ENCODE measurements at places on chromosomes 2 and 18. TPM values are rescaled to one million over a fixed set of nuclear protein-coding genes. Genes with fewer than 3 reads are reported as not detected.

Gene ELOA2
- not detected for total RNA-seq

- peaks cover 33% of the 10 kb centered on the region for H3K4me1 ChIP-seq
- DNase-seq, result no peak
- H3K27me3 ChIP-seq, result no peaks in the 10 kb centered on the region
- peak overlapping the region; percentile 68 for H3K27ac ChIP-seq
- H3K4me3 ChIP-seq, result peak overlapping the region; percentile 55
Measured at GRCh38 chr2:10079266-10079869, 843 bp downstream of the CYS1 start.

Gene CFAP53
- total RNA-seq, result 1.6 TPM

GRCh38 chr2:164620873-164621763 is at the start of gene GRB14:
GRB14 (minus strand) TSS chr2:164621482; CDS start chr2:164621309, 173 bp downstream.
- peak within 1 kb of the TSS; percentile 59 for H3K4me3 ChIP-seq
- H3K27ac ChIP-seq, result no peak within 1 kb of the TSS
- H3K4me1 ChIP-seq, result no peaks in the 10 kb centered on the region
- H3K27me3 ChIP-seq, result no peaks in the 10 kb centered on the region
- no peaks in the 10 kb centered on the region for H3K36me3 ChIP-seq
- DNase-seq, result no peak

DNA sequence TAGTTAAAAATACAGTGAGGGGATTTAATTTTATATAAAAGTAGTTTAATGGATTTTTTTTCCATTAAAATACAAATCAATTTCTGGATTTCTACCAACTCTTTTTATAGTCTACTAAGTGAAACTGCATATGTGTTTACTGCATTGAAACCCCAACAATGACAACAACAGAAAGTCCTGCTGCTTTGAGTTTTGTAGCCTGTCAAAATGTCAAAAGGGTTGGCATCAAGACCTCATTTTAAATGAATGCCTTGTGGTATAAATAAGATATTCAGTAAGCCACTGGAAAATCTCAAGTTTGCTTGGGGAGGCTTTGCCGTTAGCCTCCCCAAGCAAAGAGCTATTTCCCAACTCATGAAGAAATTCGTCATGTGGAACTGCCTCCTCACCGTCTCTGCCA is 440.3 kb upstream of the HNMT start:
- no peaks in the 10 kb centered on the region for H3K36me3 ChIP-seq
- H3K27me3 ChIP-seq, result no peaks in the 10 kb centered on the region
- H3K4me3 ChIP-seq, result no peak overlapping the region
- peak overlapping the region; percentile 15 for H3K27ac ChIP-seq
- H3K4me1 ChIP-seq, result no peaks in the 10 kb centered on the region

Gene BMP10
- not detected for total RNA-seq

DNA sequence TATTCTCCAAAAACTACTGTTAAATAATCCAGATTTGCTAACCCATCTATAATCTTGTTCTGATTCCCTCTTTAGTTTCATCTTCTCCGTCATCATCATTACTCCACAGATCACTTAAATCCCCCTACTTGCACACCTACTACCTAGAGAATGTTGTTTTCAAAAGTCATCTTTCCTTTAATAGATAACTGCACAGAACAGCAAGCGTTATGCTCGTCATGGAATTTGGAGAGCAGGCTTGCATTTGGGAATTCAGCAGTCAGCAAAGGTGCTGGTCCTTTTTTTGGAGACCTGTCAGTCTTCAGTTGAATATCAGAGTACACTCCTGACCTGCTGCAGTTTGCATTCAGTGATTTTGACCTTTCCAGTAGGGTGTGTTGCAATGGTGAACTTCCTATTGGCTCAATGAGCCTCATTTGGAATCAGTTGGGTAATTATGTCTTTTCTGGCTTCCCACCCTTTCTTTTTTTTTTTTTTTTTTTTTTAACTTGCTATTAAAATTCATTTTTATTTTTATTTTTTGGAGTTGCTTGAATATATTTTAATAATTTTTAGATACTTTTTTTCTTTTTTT is 110.6 kb downstream of the HNRNPLL start:
- H3K27me3 ChIP-seq, result no peaks in the 10 kb centered on the region
- H3K27ac ChIP-seq, result no peak overlapping the region
- H3K36me3 ChIP-seq, result no peaks in the 10 kb centered on the region
- H3K4me1 ChIP-seq, result no peaks in the 10 kb centered on the region
- H3K4me3 ChIP-seq, result no peak overlapping the region
- no peak for DNase-seq

DNA sequence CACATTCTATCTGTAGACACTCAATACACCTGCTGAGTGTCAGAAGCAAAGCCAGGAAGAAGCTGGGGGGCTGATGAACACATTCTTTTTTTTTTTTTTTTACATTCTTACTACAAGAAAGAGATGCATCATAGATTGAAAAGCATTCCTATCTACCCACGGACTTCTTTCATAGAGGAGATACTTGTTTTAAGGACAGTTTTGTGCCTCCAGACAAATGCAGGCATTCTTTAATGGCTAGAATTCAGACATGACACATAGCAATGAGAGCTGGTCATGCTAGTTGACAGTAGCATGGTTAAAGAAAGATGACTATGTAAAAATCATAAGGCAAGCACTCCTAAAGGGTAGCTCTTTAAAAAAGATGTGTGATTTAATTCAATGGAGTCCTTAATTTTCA is 110.2 kb downstream of the EPHA4 start:
- H3K27me3 ChIP-seq, result no peaks in the 10 kb centered on the region
- no peaks in the 10 kb centered on the region for H3K36me3 ChIP-seq
- no peak for DNase-seq
- no peak overlapping the region for H3K4me3 ChIP-seq
- H3K27ac ChIP-seq, result no peak overlapping the region

DNA sequence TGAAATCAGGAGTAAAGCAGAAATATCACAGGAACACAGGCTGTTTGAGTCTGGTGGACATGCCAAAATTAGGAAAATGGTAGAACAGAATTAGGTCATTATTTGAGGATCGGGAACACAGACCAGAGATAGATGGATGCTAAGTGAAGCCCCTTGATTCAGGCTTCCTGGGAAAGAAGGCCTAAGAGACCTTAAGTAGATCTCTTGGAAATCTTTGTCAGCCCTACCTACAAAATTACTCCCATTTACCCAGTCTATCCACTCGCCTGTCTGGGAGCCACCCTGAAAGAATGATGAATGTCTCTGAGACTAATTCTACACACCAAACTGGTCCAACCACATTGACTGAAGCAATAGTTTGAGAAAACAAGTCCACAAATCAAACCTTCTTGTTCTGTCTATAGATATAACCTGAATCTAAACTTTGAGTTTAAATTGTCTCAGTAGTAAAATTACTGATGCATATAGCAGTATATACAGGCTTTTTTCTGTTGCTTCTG is 36.6 kb upstream of the TANK start:
- peak overlapping the region; percentile 62 for H3K27ac ChIP-seq
- no peak for DNase-seq
- H3K36me3 ChIP-seq, result no peaks in the 10 kb centered on the region
- H3K4me3 ChIP-seq, result no peak overlapping the region
- peaks cover 17% of the 10 kb centered on the region for H3K4me1 ChIP-seq
- no peaks in the 10 kb centered on the region for H3K27me3 ChIP-seq

DNA sequence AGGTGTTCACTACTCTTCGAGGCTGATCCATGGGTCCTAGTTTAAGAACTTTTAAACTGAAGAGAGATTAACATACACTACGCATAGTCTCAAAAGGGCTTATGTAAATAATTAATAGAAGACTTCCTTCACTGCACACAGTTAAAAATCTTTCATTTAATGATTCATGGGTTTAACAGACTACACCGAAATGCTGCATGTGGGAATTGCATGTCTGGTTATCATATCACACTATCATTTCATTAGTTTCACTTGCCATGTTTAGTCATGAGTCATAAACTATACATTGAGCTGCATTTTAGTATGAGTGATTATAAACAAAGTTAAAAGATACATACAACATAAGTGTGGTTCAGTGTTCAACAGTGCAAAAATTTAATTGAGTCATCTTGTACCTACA is 31.2 kb downstream of the GLS start:
- DNase-seq, result no peak
- H3K36me3 ChIP-seq, result no peaks in the 10 kb centered on the region
- H3K27ac ChIP-seq, result no peak overlapping the region
- no peaks in the 10 kb centered on the region for H3K27me3 ChIP-seq

DNA sequence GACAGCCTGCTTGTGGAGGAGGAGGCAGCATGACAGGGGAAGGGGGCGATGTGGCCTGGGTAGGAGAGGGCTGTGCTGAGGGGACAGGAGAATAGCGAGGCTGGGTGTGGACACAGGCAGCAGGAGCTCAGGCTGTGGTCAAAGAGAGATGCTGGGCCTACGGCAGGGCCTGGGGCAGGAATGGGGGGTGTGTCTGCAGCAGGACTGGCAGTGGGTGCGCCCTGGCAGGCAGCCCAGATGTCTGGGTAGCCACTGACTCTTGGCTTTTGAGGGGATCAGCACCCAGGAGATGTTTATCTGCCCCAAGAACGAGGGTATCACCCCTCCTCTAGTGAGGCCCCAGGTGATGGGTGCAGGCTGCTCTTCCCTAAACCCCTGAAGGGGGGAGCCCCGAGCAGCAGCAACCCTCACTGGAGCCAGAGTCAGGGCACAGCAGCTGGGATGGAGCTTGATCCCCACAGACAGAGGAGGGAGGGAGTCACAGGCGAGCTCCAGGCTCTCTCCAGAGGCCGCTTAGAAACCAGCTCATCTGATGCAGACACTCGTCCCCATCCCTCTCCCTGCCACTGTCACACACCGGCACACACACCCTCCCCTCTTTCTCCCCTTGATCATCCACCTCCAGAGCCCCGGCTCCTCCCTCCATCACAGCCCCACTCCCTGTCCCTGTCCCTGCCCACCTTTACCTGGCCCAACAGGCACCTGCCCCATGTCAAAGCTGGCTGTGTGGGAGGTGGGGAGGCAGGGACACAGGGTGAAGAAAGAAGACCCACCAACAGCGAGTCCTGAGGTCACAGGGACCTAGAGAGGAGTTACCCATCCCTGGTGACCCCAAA is 29.8 kb upstream of the TNS1 start:
- H3K27ac ChIP-seq, result no peak overlapping the region
- H3K4me3 ChIP-seq, result no peak overlapping the region
- DNase-seq, result no peak
- peaks cover 5% of the 10 kb centered on the region for H3K4me1 ChIP-seq
- no peaks in the 10 kb centered on the region for H3K27me3 ChIP-seq
- no peaks in the 10 kb centered on the region for H3K36me3 ChIP-seq

DNA sequence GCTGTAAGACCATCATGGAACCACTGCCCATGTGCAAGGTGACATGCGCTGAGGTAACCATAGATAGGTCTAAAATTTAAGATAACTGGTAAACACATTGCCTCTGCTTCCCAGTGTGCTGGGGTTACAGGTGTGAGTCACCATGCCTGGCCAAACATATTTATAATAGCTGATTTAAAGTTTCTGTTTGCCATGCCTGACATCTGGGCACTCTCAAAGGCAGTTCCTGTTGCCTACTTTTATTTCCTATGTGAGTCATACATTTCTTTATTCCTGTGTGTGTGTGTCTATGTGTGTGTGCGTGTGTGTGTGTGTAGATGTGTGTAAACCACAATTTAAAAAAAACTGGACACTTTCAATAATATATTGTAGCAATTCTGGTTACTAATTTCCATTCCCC is 415.2 kb upstream of the NETO1 start:
- H3K27ac ChIP-seq, result no peak overlapping the region
- DNase-seq, result no peak
- no peaks in the 10 kb centered on the region for H3K36me3 ChIP-seq
- H3K4me3 ChIP-seq, result no peak overlapping the region
- no peaks in the 10 kb centered on the region for H3K27me3 ChIP-seq

DNA sequence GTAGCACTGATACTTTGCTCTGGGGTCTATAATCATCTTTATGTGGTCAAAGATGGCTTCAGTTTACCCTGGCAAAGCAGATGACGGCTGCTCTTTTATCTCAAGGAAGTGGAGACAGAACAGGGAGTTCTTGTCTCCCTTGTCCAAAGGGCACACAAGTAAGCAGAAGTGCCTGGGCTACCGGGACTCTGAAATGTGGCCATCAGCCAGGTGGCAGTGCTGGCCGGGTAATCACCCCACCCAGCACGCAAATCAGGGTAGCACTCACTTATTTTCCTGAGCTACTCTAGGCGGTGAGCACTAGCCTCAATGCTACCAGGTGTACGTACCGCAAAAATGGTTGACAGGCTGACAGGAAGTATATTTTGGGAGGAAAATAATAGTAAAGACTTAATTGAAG is 119.7 kb upstream of the ETAA1 start:
- H3K27me3 ChIP-seq, result no peaks in the 10 kb centered on the region
- H3K4me3 ChIP-seq, result no peak overlapping the region
- no peak for DNase-seq
- H3K36me3 ChIP-seq, result no peaks in the 10 kb centered on the region

DNA sequence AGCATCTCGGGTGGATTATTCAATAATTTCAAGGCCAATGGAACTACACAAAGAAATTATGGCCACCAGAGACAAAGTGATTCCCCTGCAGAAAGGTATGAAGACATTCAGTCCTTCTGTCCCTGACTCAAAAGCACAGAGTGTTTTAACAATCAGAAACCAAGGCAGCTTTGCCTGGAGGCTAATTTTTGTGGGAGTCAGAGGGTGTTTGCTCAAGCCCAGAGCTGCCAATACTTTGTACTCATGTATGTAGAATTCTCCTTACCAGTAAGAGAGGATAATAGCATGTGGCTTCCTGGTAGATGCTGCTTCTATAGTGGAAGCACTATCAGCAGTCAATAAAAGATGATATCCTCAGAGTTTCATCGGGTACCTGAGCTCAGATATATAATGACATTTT is 178.4 kb downstream of the KCNE4 start:
- no peak overlapping the region for H3K27ac ChIP-seq
- no peak for DNase-seq
- H3K4me3 ChIP-seq, result no peak overlapping the region
- H3K36me3 ChIP-seq, result no peaks in the 10 kb centered on the region
- no peaks in the 10 kb centered on the region for H3K4me1 ChIP-seq

Gene NEU2
- not detected for total RNA-seq

DNA sequence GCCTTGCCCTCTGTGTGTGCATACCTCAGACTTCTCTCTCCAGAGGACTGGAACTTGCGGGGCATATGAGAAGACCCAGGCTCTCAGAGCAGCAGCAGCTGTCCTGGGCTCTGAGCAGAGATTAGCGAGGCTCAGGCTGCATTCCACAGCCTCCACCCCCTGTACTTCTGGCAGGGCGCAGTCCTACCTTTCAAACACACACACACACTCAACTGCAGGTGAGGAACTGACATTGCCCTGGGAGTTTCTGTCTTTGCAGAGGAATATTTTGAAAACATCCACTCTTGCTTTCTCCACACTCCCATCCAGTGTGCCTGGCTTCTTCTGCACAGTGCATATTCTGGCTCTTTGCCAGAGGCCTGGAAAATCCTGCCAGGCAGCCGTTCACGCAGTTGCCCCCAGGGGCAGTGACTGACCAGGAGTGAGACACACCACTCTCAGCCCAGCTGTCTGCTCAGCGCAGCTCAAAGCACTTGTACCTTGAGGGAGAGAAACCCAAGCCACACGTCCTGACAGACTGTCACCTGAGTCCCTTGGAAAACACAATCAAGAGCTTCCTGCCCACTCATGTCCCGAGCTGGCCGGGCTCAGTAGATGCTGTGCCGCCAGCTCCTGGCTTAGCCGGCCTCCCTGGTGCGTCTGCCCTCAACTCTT is 460.8 kb downstream of the RNF144A start:
- no peaks in the 10 kb centered on the region for H3K36me3 ChIP-seq
- no peak overlapping the region for H3K27ac ChIP-seq

Measured in tibial nerve (tissue), 4 donors.